ENCODE measurements at places on chromosomes 16 and 17.

DNA sequence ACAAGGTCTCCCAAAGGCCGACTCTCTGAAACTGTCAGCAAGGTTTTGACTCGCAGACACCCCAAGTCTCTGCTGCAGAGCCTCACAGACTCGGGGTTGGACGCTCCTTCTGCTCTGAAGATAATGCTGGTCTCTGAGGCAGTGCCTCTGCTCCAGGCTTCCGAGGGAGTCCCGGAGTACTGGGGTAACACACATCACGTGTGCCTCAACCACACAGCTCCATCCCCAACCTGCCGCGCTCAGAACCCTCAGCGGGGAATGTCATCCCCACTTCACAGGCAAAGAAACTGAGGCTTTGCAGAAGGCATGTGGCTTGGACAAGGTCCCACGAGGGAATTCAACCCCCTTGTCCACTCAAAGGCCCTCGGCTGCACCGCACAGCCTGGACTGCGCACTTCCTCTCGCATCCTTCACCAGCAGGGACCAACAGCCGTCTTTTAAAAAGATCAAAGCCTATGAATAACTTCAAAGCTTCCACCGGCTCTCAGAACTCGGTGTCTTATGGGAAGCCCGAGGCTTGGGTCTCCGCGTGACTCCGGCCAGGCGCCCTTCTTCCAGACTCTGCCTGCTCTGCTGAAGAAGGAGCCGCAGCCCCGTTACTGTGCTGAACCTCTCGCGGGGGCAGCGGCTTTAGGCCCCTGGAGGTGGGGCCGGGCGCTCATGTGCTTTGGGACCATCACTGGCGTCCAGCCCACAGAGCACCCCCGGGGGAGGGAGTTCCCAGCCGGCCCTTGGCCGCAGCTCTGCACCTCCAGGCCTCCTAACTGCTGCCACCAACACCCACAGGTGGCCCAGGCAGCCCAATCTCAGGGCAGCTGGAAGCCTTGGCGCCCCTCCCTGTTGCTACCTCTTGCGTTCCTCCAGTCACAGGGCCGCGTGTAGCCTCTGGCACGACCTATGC lies 2.2 kb downstream of the TMEM204 start:
- DNase-seq, result no peak

DNA sequence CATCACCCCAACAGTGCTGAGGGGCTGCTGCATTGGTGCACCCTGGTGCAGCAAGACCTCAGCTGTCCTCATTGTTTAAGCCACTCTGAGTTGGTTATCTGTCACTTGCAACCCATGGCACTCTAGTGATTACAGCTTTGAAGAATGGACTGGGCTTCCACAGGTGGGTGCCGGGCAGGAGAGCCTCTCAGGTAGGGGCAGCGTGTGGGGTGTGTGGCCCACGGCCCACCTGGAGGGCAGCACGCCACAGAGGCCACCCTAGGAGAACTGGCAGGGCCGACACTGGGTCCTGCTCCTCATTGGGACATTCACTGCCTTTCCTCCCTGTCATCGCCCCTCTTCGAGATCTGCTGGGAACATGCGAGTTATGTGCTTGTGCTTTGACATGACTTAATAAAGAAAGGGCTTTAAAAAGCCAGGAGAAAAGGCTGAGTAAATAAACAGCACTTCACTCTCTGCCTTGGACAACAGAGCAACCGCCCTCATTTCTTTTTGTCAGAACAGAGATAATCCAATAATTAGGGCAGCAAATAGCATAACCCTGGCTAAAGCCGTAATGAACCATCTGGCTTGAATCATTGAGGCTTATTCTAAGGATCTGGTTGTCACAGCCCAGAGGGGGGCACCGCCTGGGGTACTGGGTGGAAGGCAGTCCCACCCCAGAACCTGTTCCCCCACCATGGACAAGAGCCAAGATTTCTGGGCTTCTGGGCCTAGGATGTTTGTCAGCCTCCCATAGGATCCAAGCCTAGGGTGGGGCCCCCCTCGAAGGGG lies 3.0 kb downstream of the DOC2B start:
- no peak for DNase-seq

GRCh38 chr16:24504472-24505345 lies 34.7 kb upstream of the RBBP6 start:
- DNase-seq, result peak; percentile 25

- no peak for DNase-seq
These were observed 274.9 kb upstream of the CCL2 start for GRCh38 chr17:33980193-33980592.

DNA sequence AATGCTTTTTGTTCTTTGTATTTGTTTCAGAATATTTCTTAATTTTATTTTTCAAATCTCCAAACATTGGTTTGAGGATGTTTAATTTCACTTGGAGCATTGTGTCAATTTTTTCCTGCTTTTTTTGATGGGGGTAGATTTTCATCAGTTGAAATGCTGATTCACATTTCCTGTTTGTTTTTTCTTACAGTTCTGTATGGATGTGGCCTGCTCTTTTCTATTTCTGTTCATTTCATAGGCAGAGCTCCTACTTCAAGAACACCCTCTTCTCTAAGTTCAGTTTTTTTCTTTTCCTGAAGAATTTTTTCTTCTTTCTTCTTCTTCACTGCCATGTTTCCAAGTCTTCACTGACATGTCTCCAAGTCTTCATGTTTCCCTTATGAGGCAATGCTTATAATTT lies 8.8 kb downstream of the MBTD1 start:
- no peak for DNase-seq

DNA sequence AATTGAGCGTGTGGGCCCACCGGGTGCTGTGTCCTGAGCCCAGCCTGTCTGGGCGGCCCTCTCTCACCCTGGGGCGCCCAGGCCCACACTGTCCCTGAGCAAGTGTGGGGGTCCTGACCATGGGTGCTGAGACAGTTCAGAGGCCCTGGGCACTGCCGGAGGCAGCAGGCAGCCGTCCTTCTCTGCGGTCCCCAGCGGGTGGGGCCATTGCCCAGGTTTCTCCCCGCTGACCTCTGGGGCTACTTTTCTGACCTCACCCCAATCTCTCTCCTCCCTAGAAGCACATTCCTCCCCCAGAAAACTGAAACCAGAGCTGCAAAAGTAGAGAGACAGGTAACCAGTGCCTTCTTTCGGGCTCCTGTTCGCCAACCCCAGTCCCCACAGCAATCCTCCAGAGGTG lies 36.0 kb upstream of the PVALEF start:
- DNase-seq, result no peak

DNA sequence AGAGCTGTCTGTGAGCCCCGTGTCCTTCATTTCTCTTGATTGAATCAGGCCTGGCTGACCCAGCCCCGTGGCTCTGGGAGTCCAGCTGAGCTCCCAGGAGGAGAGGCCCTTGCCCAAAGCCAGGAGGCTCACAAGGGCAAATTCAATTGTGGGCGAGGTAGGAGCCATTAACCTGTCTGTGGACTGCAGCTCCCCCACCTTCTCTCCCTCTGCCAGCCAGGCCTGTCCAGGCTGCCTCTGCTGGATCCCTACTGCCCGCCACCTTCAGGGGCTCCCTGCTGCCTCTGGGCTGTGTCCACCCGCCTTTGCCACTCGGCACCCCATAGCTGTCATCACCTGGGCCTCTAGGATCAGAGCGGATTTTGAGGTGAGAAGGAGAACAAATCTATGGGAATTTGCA lies 61.9 kb downstream of the RTN4RL1 start:
- DNase-seq, result no peak

- no peak for DNase-seq
These were observed 171.1 kb upstream of the TOX3 start for GRCh38 chr16:52718046-52718445.

DNA sequence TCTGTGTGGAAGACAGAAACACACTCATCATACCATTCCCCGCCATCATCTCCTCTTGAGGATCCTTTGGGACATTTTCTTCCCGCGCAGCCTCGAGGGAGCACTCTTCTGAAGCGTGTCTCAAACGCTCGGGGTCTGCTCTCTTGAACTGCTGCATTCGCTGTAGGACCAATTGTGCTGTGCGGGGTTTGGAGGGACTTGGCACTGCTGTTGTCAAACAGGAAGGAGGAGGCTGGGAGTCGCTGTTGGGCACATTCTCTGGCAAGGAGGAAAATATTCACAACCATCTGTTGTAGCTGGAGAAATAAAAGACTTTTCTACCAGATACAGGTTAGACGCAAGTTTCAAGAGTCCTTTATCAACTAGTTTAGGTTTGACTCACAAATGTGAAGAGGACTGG lies 5.0 kb downstream of the SLX4 start:
- DNase-seq, result no peak

DNA sequence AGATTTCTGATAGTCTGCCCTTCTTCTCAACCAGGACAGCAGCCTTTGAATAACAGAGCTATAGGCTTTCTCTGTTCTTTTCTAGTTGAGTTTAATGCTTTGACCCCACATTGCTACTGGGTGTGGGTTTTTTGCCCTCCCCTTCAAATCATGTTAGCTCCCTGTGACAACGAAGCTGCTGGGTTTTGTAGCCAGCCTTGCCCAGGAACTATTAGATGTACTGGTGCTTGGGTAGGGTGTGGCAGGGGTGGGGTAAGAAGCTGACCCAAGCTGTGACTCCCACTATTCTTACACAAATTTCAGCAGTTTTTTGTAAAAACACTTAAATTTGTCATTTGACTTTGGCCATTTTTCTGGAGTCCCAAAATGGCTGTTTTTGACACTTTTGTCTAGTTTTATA lies 69.7 kb downstream of the NLK start:
- DNase-seq, result no peak

Data from uterus (tissue), 4 donors.